ENCODE measurements at places on chromosomes 12 and 14.

- no peak for DNase-seq
These were observed 21.9 kb downstream of the ANKLE2 start for GRCh38 chr12:132739600-132740312.

DNA sequence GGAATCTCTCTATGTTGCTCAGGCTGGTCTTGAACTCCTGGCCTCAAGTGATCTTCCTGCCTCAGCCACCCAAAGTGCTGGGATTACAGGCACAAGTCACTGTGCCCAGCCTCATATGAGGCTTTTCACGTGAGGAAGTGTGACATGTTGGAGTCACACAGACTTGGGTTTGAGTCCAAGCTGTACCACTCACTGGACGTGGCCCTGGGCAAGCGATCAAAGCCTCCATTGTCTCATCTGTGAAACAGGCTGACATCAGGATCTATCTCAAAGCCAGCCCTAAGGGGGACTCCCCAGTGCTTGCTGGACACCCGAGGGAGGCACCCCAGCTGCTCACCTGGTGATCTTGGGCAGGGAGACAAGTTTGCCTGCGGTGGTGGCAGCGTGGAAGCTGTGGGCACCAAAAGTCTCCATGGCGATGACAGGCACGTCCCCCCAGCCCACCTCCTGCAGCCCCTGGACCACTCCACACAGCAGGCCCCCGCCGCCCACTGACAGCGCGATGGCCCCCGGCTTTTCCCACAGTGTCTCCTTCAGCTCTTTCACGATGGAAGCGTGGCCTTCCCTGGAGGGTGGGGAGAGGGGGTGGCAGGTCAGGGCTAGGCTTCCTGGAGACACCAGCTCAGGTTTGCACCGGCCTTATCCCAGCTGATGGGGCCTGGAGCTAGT is 6.7 kb downstream of the SDS start:
- DNase-seq: no peak

- no peak for DNase-seq
These were observed 196.6 kb downstream of the EGLN3 start for GRCh38 chr14:33754261-33754660.

GRCh38 chr12:24904871-24905270 is 44.0 kb downstream of the BCAT1 start:
- no peak for DNase-seq

- no peak for DNase-seq
These were observed 751.1 kb downstream of the TMEM121 start for GRCh38 chr14:106277503-106277902.

- peak; percentile 77 for DNase-seq
These were observed 29.4 kb downstream of the SYNE3 start for GRCh38 chr14:95486875-95487668.

GRCh38 chr12:56863789-56864188 is 70.4 kb downstream of the SDR9C7 start:
- no peak for DNase-seq

DNA sequence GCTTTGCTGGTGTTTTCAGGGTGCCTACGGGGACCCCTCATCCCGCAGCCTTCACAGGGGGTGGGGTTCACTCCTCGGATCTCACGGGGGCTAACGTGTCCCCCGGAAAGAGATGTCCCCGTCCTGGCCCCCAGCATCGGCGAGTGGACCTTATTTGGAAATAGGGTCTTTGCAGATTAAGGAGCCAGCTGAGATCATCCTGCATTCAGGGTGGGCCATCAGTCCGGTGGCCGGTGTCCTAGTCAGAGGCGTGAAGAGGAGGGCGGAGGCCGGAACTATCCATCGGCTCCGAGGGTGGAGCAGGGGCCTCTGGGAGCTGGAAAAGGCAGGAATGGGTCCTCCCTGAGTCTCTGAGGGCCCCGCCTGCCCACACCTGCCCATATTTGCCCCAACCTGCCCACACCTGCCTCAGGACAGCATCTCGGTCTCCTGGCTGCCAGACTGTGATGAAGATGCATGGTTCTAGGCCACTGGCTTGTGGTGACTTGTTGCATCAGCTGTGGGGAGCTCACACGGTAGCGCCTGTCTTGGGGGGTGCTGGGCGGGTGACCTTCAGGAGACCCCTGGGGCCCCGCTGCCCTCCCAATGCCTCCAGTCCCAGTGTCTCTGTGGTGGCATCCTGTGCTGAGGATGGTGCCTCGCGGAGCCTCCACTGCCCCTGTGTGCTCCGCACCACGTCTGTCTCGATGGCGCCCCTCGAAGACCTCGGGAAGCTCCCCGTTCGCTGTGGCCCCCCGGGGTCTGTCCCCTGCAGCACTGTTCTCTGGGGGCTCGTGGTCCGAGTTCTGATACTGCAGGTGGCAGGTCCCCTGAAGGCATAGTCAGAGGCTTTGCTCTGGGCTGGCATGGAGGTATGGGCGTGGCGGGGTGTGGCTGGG is 14.7 kb downstream of the NOC4L start:
- DNase-seq: no peak

- no peak for DNase-seq
These were observed 1.1 kb upstream of the ATXN2 start for GRCh38 chr12:111600205-111600642.

DNA sequence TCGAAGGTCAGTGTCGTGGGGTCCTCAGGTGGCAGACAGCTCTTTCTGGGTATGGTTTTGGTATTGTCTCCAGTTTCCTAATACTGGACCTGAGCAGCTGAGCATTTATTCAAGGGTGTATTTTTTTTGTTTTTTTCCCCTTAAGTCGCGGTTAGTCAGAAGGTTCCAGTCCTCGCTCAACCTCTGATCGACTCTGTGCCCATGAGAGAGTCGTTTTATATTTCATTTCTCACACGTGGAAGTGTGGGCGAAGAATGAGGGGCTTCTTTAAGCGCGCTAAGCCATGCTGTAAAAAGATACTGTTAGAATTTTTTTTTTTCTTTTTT is 499 bp downstream of the MIPOL1 start:
- DNase-seq: no peak

DNA sequence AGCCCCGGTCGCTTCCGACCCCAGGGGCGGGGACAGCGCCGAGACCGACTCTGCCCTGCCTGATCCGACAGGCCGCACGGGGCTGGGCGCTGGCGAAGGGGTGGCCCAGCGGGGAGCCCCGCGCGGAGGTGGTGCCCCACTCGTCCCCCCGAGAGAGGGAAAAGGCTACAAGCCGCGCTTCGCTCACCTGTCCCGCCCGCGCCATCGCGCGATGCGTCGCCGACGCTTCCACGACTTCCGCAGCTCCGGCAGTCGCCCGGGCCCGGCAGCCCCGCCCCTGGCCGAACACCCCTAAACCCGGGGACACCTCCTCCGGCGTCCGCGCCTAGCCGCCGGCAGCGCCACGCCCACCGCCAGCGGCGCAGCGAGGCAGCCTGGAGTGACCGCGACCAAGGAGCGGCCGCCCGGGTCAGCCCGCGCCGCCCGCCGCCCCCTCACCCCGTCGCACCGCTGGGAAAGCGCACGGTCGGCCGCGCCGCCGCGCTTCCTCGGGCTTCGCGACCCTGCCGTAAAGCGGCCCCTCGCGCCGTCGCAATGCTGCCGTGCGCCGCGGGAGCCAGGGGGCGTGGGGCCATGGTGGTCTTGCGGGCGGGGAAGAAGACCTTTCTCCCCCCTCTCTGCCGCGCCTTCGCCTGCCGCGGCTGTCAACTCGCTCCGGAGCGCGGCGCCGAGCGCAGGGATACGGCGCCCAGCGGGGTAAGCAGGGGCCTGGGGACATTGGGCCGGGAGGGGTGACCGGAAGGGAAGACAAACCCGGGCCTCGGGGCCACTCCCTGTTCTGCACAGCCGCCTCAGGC is at the start of the genes BAG5 and COA8:
Gene BAG5 (minus strand): TSS at position 229 of the 797 bp plus-strand sequence. CDS start 1,493 bp downstream, outside the sequence.
Gene COA8 (plus strand): TSS at position 532 of the 797 bp plus-strand sequence. CDS start 42 bp downstream, at position 574.
- DNase-seq: peak; percentile 67

- DNase-seq: no peak
These were observed 96.8 kb upstream of the MDM1 start for GRCh38 chr12:68428724-68429501.

- no peak for DNase-seq
These were observed 82.3 kb downstream of the DENND5B start for GRCh38 chr12:31508436-31509150.

- DNase-seq: no peak
These were observed 209.6 kb downstream of the CALM1 start for GRCh38 chr14:90606434-90606833.

GRCh38 chr14:50953502-50953901 is 9.2 kb upstream of the PYGL start:
- DNase-seq: no peak

GRCh38 chr12:127126260-127126628 is 1140.7 kb upstream of the TMEM132C start:
- DNase-seq: no peak

- DNase-seq: no peak
These were observed 166.7 kb upstream of the PWP1 start for GRCh38 chr12:107518868-107519267.

DNA sequence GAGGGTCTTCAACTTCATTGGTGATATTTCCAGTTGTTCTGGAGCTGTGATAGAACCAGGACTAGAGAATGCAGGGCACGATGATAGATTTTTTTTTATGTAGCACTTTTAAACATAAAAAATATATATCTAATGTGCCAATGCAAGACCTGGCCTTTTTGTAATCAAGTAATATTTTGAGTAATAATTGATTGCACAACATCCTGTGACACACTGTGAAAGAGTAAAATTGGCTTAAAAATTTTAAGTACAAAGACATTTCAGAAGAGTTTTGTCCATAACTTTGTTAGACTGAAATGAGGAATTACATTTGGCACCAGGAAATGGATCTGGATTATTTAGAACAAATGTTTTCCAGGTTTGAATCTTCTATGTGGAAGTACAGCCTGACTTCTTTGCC is 22.1 kb downstream of the PRKCH start:
- no peak for DNase-seq

GRCh38 chr14:67269298-67270060 is 28.2 kb downstream of the PALS1 start:
- DNase-seq: no peak

DNA sequence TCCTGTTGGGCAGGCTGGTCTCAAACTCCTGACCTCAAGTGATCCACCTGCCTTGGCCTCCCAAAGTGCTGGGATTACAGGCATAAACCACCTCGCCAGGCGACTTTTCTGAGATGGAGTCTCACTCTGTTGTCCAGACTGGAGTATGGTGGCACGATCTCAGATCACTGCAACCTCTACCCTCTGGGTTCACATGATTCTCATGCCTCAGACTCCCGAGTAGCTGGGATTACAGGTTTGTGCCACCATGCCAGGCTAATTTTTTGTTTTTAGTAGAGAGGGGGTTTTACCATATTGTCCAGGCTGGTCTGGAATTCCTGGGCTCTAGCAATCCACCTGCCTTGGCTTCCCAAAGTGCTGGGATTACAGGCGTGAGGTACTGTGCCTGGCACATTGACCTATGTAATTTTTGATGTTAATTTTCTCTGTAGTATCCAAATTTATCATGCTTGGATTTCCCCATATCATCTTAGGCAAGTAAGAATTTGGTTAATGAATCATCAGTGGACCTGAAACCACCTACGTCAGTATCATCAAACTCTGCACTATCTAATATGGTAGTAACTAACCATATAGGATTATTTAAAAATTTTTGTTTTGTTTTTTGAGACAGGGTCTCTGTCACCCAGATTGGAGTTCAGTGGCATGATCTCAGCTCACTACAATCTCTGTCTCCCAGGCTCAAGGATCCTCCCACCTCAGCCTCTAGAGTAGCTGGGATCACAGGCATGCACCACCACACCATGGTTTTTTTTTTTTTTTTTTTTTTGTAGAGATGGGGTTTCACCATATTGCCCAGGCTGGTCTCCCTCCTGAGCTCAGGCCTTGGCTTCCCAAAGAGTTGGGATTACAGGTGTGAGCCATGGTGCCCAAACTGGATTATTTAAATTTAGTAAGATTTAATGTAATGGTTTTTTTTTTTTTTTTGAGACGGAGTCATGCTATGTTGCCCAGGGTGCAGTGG is 11.9 kb upstream of the ATP5F1B start:
- no peak for DNase-seq

DNA sequence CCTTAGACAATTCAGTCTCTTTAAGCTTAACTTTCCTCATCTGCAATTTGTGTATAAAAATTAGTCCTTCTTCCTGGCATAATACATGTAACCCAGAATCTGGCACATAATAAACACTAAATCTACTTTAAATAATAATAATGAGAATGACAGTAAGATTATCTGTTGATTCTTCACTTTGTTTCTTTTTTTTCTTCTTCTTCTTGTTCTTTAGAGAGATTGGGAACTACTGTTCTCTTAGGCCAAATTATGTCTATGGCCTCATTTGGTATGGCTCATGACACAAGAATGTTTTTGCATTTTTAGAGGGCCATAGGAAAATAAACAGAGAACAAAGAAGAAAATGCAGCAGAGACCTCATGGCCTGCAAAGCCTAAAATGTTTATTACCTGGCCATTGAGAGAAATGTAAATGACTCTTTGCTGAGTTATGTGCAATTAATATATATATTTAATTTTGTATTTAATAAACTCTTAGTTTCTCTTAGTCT is 275.8 kb downstream of the SLC6A15 start:
- no peak for DNase-seq

DNA sequence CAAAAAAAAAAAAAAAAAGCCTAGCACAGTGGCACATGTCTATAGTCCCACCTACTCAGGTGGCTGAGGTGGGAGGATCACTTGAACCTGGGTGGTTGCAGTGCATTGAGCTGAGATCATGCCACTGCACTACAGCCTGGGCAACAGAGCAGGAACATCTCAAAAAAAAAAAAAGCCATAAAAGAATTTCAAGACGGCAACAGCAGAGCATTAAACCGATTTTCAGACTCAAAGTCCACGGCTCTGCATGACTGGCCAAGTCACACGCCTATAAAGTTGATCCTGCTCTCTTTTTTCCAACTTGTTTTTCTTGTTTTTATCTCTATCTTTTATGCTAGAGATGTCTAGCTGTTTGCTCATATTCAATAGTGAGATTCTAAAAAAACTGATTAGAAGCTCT is 45.3 kb downstream of the FBXO34 start:
- DNase-seq: no peak

DNA sequence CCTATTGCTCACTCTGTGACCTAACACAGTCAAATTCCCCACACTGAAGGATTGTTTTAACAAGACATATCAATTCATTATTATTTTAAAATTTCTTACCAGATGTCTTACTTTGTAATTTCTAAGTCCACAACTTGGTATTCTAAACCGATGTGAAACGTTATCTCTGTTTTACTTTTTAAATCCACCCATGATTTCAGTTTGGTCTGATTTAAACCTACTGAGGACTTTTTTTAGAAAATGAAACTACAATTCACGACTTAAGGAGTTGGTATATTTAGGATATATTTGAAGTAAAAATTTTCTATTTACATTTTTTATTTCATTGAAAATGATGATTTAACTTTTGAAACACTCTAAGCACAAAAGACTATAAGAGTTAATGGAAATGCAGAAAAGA is 35.1 kb upstream of the GRIP1 start:
- DNase-seq: no peak

Data from NCI-H2107 (cell line).